DMS79 treated with DMSO at 0.1 percent for 48 hours (cell line): ENCODE measurements at places on chromosomes 5 and 9.

DNA sequence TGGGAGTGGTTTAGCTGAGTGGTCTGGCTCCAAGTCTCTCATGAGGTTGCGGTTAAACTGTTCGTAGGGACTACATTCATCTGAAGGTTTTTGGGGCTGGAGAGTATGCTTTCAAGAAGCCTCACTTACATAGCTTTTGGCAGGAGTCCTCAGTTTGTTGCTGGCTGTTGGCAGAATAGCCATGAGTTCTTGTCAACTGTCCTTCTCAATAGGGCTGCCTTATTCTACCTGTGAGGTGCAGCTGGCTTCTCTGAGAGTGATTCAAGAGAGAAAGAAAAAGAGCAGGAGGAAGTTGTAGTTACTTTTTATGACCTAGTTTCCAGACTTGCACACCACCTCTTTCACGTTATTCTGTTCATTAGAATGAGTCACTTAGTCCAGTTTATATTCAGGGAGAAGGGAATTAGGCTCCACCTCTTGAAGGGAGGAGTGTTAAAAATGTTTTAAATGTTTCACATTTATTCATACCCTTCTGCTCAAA lies 33.2 kb downstream of the YTHDC2 start:
- no peak for DNase-seq

GRCh38 chr9:128109050-128109709 lies 18.3 kb downstream of the PTGES2 start:
- DNase-seq, result no peak

- DNase-seq, result peak; percentile 24
Measured at GRCh38 chr9:71816916-71817451, 48.7 kb upstream of the CEMIP2 start.

- no peak for DNase-seq
Measured at GRCh38 chr5:1017691-1018455, 9.3 kb downstream of the NKD2 start.

GRCh38 chr5:154300207-154300883 lies 109.8 kb downstream of the GALNT10 start:
- DNase-seq, result no peak

DNA sequence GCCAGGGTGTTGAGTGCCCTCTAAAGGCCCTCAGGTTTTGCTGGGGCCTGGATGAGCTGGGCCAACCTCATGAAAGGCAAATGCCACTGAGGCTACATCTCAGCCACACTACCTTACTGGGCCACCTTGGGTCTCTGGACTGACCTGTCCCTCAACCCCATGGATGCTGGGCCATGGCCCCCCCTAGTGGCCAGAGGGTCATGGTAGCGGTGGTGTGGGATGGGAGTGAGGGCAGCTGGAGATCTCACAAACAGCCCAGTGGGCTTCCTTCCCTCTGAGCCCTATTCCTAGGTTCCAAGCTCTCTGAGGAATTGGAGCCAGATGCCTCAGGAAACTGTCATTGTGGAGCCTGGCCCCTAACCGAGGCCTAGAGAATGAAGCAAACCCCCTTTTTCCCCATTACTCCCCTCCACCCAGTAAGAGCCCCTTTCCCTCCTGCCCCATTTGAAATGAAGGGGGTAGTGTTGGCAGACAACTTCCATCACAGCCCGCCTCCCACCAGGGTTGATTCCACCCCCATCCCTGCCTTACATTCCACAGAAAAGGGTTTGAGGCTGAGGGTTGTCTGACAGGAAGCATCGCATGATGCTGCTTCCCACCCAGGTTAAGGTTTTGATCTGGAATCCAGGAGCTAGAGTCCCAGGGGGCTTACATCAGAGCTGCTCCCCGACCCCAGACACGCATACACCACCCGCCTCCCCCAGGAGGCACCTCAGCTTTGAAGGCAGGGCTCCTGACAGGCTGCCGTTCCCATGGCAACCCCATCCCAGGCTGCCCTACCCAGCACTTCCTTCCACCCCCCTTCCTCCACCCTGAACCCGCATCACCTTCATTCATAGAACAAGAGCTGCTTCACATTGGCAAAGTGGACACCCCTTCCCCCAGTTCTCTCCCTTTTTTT lies 63.9 kb downstream of the PCDH1 start:
- DNase-seq, result no peak

DNA sequence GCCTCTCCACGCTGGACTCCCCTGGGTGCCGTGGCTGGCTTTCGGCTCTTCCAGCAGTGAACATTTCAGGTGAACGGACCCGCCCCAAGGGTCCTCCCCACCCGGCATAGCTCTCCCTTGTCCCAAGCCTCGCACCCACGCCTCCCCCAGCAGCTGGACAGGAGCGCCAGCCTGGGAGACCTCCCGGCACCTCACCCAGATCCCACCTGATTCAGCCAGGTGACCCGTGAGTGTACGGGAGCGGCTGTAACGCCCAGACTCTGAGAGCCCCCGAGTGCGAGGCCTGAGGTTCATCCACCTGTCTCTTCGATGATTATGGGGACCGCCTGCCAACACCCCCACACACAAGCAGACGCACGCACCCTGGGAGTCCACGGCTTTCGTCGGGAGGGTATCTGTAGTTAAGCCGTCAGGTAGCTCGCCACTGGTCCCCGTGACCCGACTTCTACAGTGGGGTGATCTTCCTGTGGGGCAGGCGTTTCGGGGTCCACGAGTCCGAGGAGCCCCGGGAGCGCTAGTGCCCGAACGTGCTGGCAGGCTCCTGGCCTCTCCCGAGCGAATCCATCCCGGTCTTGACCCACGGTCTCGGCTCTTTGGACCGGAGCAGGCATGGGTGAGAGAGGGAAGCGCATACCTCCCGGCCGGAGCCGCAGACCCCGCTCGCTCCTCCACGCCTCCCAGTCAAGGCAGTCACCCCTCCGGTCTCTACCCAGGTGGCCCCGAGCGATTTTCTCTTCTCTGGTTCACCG lies 14.9 kb downstream of the TRIM7 start:
- DNase-seq, result no peak

DNA sequence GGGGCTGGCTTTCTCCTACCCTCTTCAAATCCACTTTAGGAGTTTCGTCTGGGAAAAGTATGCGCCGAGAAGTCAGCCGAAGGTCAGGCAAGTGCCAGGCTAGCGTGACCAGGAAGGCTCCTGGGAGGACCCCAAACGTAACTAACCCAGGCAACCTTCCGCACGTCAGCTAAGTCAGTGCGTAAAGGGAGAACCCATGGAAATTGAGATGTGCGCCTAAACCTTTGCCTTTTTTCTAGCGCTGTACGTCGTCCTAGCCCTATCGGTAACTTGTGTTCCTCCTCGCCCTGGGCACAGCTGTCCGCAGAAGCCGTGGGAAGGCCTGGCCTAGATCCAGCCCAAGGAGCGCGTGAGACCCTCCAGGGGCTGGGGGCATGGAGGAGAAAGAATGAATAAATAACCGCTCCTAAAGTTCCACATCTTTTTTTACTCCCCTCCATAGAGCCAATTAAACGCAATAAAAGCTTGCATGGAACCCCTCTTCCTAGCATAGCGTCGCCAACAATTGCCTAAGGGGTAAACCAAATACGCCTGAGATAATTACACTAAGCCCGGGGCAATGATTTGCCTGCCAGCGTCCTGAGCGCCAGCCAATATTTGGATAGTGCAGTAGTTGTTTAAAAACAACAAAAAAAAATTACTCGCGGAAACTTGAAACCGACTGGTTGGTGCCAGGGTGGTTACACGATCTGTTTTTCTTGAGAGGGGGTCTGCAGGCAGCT lies 4.0 kb upstream of the FOXB2 start:
- peak; percentile 46 for DNase-seq
